ENCODE measurements at places on chromosomes 3 and 15.

DNA sequence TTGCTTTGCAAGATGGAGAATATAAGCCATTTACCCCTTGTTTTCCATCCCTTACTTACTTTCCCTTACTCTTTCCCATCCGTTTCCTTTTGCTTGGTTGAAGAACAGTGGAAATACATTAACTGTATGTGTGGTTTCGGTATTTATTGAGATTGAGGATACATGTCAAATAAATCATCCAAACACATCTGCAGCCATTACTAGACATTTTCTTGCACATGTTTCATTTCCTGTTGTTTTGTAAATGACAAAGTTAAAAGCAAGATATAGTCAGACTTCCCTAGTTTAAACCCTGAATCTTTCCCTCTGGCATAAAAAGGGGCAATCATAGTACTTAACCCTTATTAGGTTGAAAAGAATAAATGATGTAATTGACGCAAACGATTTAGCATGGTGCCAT, 82.1 kb upstream of the BCHE start:
- no peak for DNase-seq

GRCh38 chr15:80183886-80184285, 31.1 kb downstream of the FAH start:
- no peak for DNase-seq

DNA sequence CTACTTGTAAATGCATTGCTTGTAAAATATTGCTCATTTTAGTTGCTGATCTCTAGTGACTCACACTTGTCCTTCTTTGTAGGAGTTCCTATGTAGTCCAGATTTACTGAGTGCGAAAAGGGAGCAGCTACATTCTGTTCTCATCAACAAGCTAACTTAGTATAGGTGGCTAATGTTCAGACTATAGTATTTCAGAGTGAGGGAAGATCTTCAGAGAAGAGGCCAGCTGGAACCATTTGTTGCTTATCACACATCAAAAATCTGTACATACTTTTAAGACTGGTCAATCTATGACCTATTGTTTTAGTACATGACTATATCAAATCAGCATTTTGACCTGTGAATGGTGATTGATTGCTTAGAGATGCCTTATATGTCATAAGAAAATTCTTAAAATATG, 71.3 kb upstream of the THSD4 start:
- no peak for DNase-seq

DNA sequence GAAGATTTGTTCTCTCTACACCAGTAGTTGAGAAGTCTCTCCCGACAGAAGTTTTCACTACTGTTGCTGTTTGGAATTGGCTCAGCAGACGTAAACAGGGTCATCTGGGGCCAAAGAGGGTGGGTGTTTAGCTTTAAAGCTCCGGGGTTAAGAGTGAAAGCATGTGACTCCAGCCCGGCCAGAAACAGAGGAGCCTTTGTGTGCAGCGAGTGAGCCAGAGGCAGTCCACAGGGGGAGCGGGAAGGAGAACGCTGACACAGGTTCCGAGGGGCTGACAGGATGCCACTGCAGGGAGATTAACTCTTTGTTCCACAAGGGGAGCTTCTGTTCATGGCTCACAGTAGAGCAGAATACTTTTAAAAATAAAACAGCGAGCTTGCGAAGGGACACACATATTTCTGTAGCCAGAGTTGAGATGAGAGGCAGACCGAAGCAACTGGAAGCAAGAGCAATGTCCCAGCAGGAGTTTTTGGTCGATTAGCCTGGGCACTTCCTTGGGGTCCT, 26.9 kb downstream of the BMF start:
- no peak for DNase-seq

- no peak for DNase-seq
These were observed 12.7 kb downstream of the TAGLN3 start for GRCh38 chr3:112011376-112011940.

DNA sequence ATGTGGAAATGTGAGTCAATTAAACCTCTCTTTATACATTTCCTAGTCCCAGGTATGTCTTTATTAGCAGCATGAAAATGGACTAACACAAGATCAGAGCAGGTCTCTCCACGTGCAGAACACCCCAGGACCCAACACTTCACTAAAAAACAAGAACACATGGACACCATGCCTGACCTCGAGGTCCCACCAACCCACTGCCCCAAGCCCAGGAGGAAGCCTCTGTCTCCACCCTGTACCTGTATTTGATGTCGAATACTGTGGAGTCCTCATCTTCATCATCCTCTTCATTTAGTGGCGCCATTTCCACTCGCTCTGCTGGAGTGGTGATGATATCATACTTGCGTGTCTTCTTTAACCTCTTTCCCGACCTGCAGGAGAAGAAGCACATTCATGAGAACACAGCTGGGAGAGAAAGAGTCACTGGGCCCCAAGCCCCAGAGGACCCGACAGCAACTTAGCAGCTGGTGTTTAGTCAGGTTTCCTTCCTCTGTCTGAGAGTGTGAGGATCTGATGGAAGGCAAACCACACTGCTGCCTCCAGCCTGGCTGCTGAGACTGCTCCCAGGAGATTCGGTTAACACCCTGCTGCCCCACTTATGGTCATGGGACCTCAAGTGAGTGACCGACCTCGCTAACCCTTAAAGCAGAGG, 25.5 kb downstream of the FAM174B start:
- no peak for DNase-seq

GRCh38 chr3:73137736-73138403, 76.4 kb downstream of the EBLN2 start:
- no peak for DNase-seq

DNA sequence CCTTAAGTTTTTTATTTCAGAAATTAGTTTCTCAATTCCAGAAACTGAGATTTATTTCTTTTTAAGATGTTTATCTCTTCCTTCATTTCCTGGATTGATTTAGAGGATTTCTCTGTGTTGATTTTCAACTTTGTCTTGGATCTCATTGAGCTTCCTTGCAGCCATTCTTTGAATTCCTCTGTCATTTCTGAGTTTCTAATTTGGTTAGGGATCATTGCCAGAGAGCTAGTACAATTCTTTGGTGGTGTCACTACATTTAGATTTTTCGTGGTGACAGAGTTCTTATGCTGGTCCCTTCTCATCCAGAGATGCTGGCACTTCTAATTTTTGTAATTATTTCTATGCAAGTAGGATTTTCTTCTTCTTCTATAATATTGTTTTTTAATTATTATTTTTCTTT, 691.1 kb upstream of the NAALADL2 start:
- DNase-seq: no peak

GRCh38 chr15:93030430-93031102, 58.4 kb downstream of the RGMA start:
- peak; percentile 62 for DNase-seq

- DNase-seq: no peak
These were observed 55.8 kb upstream of the VILL start for GRCh38 chr3:37934631-37935289.

DNA sequence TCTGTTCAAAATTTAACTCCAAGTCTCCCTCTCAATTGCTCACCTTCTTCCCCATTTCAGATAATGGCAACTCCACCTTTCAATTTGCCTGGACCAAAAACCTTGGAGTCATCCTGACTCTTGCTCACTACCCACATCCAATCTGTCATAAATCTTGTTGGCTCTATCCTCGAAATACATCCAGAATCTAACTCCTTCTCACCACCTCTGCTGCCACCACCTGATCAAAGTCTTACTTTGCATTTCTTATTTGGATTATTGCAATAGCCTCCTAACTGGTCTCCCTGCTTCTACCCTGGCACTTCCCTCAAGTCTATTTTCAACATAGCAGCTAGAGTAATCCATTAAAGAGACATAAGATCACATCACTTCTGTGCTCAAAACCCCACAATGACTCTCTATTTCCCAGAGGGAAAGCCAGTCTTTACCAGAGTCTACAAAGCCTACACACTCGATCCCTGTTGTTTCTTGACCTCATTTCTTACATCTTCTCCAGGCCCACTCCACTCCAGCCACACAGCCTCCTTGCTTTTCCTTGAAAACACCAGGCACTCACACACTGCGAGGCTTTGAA, 86.6 kb downstream of the GPR156 start:
- DNase-seq: no peak

GRCh38 chr15:91271565-91272153, 171.6 kb downstream of the SV2B start:
- peak; percentile 56 for DNase-seq

DNA sequence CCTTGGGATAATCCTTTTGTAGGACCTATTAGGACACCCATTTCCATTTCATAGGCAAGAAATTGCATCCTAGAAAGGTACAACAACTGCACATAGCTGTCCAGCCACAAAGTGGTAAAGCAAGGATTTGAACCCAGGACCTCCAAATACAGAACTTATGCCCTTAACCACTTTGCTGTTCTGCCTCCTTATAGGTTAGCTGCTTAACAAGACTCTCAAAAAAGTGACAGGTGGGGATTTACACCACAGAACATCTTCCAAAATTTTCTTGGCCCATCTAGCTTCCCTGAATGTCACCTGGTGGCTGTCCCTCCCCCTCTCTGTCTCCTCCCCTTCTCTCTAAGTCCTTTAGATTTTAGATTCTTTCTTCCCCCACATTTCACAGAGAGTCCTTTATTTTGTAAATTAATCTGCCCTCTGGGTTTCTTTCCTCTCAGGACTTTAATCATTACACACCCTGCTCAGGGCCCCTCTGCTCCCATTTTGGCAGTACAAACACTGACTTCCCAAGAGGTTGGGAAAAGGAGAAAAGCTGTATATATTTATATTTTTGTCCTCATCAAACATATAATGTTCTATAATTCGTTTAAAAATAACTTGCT, 120.6 kb downstream of the CPNE4 start:
- DNase-seq: no peak

GRCh38 chr15:90864507-90864906, 3.9 kb upstream of the FURIN start:
- no peak for DNase-seq

All from CD4-positive, alpha-beta T cell treated with Interleukin-6 at 100 ng/mL for 8 hours (primary cell).